GOT3 (cell line): ENCODE measurements at places on chromosomes 3 and 15.

DNA sequence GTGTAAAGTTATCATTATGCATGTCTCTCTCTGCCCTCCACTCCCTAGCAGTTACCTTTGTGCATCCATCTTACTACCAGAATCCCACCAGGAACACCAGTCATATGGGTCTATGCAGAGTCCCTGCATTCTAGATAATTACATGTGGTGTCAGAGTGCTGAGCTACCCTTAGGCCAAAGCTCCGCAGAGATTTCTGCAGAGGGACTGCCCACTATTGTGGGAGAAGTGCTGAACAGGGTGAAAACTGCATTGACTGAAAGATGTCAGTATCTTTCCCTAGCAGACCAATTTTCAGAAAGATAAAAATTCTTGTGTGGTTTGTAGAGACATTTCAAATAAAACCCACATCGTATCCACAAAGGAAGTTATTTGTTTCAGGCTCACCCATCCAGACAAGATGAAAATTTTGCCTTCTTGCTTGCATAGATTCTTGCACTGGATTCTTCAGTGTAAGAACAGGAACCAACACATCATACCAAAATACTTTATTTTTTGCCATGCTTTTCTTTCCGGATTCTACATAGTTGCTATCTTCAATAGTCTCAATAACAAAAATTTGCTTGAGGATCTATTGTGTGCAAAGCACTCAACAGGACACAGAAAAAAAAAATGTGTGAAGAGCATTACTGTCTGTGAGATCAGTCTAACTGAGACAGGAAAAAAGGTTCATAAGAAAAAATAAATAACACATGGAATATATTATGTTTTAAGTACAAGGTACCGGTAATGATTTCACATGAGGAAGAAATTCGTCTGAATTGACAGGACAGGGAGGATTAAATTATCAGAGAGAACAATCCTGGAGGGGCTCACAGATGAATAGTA is 32.0 kb upstream of the CCDC80 start:
- no peak for DNase-seq

DNA sequence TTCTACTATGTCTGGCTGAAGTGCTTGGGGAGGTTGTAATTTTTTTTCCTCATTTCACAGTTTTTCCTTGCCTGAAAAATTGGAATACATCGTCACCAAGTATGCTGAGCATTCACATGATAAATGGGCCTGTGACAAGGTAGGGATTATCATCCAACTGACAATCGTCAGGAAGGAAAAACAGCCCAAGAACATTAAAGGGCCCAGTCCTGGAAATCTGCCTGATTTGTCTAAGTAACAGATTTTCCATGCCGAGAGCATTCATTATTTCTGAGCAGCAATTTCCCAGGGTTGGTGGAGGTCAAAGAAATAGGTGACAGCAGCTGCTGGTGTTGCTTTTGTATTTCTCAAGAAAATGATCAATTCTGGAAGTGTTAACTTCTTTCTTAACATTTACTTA is 226.0 kb upstream of the CHRM5 start:
- no peak for DNase-seq

- DNase-seq, result no peak
These were observed 7.3 kb downstream of the NCK1 start for GRCh38 chr3:136869282-136869681.

DNA sequence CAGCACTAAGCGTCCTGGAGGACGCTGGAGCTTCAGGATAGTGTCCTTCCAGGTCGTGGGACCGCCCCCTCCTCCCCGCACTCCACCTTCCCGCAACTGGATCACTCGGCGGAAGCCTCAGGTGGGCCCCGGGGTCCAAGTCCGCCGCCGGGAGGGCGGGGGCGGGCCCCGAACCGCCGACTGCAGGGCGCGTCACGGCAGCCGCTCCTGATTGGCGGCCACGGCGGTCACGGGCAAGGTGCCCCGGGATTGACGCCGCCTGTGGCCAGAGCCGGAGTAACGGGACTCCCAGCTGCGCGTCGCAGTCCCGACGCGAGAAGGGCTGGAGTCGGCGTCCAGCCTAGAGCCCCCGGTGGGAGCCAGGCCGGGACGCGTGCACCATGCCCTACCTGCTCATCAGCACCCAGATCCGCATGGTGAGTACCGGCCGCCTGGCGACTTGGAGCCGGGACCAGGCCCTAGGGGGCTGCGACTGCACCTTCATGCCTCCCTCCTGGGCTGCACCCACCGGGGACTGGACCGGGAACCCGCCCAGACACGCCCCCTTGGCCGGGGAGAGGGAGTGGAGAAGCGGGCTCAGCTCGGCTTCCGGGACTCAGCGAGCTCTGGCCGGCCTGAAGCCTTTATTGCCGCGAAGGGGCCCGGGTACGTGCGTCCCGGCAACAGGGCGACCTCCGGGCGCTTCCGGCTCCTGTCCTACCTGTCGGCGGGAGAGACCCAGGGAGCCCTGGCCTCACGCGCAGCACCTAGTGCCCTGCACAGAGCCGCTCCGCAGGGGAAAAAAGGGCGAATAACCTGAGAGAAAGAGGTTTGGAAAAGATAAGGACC is at the start of gene GCHFR:
TSS of gene GCHFR (plus strand) at position 268 of the 828 bp plus-strand sequence. CDS start at position 381, 113 bp downstream.
- no peak for DNase-seq

DNA sequence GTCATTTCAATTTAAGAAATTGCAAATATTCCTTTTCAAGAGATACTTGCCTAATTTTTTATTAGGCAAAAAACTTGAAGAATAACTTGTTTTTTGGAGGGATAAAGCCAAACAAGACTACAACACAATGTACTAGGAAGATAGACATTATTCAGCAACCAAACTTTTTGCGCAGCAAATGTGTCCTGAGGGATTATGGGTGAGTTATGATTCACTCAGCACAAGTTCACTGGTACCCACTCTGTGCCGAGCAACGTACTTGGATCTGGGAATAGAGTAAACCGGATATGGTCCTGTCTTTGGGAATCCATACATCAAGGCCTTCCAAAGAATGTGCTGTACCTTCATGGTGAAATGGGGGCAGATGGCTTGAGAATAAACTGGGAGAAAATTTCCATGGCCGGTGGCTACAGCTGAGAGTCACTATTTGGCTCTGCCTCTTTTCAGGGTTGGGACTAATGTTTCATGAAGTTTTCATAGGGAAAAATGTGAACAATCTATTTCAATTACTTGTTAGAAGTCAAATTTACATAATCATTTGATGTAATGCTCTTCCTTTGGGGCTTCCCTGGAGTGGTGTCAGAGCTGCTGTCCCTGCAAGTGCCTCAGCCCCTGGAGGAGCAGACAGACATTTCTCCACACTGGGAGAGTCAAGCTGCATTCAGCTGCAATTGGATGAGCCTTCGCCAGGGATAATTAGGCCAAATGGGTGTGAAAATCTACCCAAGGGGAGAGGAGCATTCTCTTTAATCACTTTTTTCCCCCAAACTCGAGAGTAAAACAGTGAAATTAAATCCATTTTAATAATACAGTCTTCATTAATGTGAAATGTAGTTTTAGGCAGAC is 315.2 kb downstream of the CLSTN2 start:
- DNase-seq, result no peak

DNA sequence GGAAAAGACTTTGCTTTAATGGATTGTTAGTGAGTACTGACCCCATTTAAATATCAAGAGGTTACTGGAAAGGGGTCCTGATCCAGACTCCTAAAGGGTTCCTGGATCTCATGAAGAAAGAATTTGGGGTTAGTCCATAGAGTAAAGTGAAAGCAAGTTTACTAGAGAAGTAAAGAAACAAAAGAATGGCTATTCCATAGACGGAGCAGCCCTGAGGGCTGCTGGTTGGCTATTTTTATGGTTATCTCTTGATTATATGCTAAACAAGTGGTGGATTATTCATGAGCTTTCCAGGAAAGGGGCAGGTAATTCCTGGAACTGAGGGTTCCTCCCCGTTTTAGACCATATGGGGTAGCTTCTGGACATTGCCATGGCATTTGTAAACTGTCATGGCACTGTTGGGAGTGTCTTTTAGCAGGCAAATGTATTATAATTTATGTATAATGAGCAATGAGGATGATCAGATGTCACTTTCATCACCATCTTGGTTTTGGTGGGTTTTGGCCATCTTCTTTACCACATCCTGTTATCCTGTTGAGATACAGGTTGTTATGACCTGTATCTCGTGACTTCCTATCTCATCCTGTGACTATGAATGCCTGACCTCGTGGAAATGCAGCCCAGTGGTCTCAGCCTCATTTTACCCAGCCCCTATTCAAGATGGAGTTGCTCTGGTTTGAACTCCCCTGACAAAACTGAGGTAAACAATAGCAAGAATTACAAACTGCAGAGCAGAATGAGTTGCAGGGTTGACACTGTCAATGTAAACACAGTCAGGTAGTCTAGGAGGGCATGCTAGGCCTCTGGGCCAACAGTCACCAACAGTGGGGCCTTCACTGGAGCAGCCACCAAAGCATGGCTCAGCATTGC is 10.3 kb upstream of the GPR160 start:
- no peak for DNase-seq

- DNase-seq, result no peak
These were observed 203.3 kb upstream of the AGTR1 start for GRCh38 chr3:148494451-148494850.

- DNase-seq, result no peak
These were observed 64.1 kb downstream of the CDIN1 start for GRCh38 chr15:36643551-36643950.

DNA sequence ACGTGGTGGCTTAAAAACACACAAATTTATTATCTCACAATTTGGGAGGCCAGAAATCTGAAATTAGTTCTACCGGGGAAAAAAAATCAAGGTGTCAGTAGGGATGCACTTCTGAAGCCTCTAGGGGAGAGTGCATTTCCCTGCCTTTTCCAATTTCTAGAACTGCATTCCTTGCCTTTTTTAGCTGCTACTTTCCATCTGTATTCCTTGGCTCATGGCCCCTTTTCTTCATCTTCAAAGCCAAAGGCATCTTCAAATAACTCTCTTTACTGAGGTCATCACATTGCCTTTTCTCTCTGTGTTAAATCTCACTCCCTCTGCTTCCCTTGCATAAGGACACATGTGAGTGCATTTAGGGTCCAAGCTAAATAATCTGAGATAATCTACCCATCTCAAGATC is 69.5 kb upstream of the NEO1 start:
- DNase-seq, result no peak

GRCh38 chr3:97871801-97872524 is 50.2 kb downstream of the CRYBG3 start:
- peak; percentile 3 for DNase-seq

- no peak for DNase-seq
These were observed 20.9 kb downstream of the LINGO1 start for GRCh38 chr15:77611767-77612166.

- DNase-seq, result no peak
These were observed 8.6 kb downstream of the IRAK2 start for GRCh38 chr3:10173095-10173925.

GRCh38 chr15:31216215-31216911 is 110.3 kb upstream of the KLF13 start:
- DNase-seq, result no peak

DNA sequence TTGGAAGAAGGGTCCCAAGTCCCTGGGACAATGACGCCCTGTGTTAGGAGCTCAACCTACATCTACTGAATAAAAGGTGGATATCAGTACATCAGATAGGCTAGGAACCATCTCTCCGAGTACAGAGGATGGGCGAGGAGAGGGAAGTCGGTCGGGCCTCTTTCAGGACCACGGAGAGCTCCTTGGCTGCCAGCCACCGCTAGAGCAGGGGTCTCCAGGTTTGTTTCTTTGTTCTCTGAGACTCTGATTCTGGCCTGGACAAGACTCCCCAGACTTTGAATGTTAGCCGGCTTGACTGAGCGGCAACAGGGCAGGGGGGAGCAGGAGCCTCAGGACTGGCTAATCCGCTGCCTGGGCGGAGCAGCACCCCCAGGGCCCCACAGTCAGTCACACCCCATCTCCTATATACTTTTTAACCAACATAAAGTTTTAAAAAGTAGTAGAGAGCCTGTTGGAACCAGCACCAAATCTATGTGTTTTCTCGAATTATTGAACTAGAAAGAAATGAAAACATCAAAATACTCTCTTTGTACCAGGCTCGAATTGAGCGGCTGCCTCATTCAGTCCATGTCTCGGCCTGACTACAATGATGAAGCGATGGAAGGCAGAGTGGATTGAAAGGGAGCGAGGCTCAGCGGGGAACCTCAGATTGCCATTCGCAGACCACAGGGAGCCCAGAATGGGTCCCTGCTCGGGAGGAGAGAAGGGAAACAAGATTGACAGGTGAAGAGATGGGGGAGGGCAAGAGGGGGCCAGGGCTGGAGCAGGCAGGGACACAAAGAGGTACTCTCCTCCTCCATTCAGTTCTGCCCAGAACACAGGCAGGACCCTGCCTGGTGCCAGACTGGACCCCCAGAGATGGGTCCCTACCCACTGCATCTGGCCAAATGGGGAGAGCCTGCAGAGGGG is 131.6 kb downstream of the TPRA1 start:
- no peak for DNase-seq

DNA sequence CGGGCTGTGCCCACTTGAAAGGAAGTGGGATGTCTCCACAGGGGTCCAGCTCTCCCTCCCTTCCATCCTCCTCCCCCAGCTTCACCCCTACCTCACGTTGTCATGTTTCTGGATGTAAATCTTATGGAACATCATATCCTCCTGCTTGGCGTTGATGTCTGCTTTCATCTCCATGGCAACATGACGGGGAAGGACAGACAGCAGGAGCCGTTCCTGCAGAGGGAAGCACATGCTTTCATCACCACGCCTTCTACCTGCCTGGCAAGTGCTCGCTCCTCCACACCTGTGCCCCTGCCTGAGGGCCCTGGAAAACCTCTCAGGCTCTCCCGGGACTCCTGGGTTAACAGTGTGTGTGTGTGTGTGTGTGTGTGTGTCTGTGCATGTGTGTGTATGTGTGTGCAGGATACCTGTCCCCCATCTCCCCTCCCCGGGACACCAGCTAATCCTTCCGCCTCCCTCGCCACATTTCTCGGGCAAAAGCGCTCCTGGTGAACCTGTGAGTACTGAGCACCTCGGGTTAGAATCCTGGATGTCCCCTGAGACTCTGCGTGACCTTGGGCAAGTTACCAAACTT is 101.1 kb downstream of the ADCY5 start:
- DNase-seq, result no peak

- DNase-seq, result no peak
These were observed 17.3 kb downstream of the SUCNR1 start for GRCh38 chr3:151890721-151891141.

DNA sequence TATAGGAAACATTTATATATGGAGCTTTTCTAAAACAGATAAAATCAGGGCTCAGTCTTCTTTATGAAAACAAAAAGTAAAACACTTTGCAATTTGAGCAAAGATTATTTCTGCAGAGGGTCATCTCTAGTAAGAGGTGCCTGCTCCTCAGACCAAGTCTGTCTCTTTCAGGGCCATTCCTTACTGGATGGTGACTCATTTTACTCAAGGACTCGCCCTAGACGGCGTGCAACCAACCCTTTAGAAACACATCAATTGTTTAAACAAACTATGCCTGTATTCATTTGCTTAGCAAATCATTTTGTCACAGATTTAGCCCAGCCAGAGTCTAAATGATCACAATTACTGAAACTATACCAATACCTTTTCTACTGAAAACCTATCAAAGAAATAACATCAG is 242.8 kb upstream of the ICE2 start:
- DNase-seq, result no peak

DNA sequence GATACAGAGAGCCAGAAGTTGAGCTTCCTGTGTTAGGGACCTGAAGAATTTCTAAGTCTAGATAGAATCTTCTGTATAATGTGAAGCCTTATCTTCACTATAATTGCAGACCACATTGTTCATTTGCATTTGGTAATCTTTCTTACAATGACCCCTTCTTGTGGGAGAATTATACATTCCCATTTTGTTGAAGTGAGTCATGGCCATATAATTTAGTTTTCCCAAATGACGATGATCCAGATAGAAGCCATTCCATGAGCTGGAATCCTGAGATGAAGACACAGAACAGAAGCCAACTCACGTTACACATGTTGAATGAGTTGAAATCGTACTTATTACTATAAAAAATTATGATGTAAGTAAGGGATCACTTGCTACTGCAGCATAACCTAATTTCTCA is 187.8 kb downstream of the TUSC7 start:
- no peak for DNase-seq
